ENCODE measurements at places on chromosomes 7 and 10.

- peak; percentile 58 for DNase-seq
Observed at GRCh38 chr10:49115015-49115795, at the start of gene VSTM4. TSS of gene VSTM4 (minus strand) at chr10:49115522. CDS start at chr10:49115485, 37 bp downstream.

DNA sequence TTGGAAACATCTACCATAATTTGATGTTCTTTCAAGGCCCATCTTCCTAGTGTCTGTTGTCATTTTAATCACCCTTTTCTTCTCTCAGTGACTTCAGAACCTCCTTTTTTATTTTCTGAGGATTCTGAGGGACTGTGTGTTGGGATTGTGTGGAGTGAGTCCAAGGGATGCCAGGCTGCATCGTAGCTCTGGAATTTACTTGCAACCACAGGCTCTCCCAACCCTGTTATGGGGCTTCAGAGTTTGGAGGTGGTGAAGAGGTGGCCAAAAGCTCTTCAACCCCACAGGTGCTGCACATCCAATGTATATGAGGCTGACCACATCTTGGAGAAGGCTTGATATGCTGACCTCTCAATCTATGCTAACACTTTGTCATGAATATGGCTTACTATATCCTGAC lies 79.5 kb upstream of the GPR141 start:
- no peak for DNase-seq

DNA sequence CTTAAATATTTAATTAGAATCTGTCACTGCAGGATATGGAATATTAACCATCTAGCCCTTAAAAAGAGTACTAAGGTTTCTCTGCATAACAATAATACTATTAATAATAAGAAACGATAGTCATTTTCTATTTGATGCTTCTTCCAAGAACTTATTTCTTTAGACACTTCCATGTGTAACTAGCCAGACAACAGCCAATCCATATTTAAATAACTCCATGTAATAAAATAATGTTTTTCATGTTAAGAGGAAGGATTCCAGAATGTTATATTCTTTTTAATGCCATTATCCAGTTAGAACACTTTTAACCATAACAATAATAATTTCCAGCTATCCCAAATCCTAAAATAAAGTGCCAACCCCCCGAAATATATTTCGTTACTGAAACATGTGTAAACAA lies 170.1 kb upstream of the WNT16 start:
- no peak for DNase-seq

GRCh38 chr7:112888781-112889180 lies 98.6 kb upstream of the TMEM168 start:
- no peak for DNase-seq

- no peak for DNase-seq
Observed at GRCh38 chr7:31918706-31919393, 151.4 kb downstream of the PDE1C start.

DNA sequence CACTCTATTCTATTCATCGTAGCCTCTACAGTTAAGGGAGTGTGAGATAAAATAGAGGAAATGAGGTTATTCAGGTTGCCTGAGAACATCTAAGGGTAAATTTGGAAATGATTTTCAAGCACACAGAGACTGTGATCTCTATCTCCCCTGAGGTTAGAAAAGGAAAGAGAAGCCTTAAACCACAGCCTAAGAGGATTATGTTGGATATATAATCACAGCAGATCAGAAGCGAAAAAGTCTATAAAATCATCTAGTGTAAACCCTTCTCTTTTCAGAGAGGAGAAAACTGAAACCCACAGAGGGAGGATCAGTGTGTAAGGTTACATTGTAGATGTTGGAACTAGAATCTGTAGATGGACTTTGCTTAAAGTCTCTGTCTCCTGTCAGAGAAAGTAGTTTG lies 90.6 kb upstream of the SEMA3E start:
- no peak for DNase-seq

GRCh38 chr10:84254552-84255478 lies 10.0 kb downstream of the RGR start:
- no peak for DNase-seq

DNA sequence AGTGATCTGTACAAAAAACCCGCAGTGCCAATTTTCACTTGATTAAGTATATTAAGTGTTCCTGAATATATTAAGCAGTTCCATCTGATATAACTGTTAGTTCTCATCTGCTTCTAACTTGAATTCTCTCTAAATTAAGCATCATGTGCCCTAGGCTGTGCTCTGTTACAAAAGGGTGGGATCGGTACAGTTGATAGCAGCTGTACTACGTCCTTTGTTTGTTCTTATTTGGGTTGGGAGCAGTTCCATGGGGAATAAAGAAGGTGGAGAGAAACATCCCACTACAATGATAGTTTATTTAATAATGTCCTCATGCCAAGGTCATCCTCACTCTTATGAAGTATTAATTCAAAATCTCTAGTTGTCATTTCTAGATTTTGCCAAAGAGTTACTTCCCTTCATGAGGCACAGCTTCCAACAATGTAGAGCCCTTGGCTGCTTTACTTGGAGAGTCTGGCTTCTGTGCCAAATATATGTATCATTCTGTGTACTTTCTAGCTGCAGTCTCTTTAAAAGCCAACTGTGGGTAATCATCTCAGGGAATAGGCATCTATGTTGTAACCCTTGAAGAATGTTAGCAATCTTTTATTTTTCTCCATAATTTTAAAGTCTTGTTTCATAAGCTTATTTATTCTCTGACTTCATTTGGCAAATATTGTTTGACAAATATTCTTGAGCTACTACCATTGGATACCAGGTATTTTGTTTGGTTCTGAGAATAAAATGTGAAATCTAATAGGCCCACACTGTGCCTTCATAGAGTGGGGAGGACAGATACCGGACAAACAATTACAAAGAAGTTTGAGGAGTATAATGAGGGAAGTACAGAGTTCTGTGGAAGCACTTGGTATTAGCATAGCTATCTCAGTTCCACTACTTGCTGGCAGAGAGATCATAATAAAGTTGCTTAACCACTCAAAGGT lies 22.4 kb upstream of the AHR start:
- DNase-seq = peak; percentile 94

DNA sequence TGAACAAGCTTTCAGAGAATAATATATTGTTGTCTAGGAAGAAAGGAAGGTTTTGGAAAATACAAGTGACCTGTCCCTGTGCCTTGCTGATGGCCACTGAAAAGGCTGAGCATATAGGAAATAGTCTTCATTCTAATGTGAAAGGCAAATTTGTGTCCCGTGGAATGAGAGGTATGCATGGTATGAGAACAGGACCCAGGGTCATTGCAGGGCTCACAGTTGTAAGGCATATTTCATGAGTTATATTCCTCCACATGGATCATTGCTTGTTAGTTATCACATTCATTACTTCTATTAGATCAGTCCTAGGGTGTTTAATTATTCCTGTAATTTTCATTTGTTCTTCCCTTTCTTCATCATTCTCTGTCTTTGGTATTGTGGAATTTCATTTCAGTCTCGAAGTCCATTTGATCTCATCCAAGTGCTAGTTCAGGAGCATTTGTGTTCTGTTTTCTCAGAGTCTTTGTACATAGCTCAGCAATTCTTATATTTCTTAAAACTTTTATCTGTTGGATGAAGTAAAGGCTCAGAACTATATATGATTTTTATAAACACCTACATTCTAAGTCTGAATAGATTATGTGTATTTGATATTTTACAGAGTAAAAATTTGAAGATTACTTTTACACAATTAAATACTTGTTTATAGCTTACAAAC lies 39.4 kb upstream of the ARHGAP21 start:
- DNase-seq = peak; percentile 73

DNA sequence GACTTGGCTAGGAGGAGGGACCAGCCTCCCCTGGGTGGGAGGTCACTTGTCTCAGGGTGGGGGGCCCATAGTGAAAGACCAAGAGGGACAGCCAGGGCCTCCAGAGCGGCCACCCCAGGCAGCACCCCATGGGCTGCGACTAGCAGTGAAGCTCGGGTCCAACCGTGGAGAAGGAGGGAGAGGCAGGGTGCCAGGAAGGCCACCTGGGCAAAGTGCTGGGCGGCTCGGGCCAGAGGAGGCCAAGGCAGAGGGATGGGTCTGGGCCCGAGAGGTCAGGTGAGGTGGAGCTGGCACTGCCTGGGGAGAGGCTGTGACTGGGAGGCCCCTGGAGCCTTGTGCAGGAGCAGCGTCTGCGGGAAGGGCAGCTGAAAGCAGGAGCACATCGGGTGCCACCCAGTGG lies 41.8 kb downstream of the CLRN3 start:
- no peak for DNase-seq

GRCh38 chr7:151845412-151846205 lies 31.3 kb downstream of the PRKAG2 start:
- DNase-seq = no peak

DNA sequence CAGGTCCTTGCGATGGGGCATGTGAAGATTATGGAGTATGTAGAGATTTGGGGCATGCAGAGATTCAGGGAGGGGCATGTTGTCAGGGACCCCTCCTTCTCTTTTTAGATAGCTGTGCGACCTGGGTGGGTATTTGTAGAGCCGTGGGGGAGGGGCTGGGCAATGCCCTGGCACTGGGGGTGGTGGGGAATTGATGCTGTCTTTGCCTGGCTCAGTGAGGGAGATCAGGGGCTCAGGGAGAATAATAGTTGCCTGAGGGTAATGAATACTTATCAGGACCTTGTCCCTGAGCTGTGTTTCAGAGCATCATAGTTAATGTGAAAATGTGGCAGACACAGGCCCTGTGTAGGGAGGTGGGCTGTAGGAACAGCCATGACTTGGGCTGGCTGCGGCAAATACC lies 3.5 kb downstream of the RAMP3 start:
- DNase-seq = no peak

GRCh38 chr10:116621476-116621875 lies 723 bp downstream of the PNLIPRP2 start:
- DNase-seq = no peak

DNA sequence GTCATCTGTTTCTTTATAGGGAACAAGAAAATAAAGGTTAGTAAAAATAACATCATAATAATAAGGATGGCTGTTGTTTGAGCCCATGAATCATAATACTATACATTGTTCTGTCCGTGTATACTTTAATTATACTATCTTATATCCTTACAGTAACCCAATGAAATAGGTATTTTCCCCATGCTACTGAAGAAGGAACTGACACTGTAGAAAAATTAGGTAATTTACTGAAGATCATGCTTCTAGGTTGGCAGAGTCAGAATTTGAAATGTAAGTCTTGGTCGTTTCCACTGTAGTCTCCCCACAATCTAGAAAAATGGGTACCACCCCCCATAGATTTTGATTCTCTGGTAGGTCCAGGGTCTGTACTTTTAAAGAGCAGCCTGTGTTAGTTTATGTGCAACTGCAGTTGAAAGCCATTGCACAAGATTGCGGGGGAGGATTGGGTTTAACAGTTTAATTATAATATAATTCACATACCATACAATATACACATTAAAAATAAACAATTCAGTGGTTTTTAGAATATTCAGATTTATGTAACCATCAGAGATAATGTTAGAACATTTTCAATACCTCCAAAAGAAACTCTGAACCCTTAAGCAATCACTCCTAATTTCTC lies 47.7 kb downstream of the SHOC2 start:
- no peak for DNase-seq

GRCh38 chr7:3594901-3595300 lies 293.8 kb downstream of the SDK1 start:
- DNase-seq = no peak

DNA sequence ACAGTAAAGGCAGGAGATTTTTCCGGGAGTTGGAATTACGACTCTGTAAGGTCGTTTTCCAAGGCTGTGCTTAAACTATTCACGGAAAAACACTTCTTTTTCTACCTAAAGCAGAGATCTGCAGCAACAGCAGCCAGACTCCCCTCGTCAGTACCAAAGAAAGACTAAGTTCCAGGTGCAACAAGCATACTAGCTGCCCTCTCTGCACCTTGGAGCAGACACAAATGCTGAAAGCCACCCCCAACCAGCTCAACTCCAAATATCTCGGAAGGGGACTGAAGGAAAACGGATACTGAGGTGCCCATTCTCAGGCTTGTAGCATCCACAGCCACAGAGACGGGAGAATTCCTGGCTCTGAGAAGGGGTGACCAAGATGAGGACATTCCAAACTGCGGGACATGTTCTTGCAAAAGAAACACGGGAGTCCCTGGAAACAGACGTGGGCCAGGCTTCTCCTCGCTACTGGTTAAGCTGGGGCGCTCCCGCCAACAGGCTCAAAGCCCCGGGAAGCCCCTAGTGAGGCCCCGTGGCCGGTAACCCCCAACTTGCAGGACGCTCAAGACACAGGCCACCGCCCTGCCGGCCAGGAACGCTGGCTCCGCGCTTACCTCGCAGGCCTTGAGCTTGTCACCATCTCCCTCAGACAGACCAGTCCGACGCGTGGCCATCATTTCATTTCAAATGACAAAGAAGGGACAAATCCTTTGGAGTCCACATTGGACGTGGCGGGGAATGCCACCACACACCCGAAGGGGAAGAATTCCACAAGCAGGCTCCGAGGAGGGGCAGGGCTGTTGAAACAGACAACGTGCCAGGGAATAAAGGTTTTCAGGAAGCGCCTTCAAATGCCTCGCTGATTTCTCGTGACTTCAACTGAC lies 2.2 kb downstream of the ARHGAP21 start:
- DNase-seq = peak; percentile 20

DNA sequence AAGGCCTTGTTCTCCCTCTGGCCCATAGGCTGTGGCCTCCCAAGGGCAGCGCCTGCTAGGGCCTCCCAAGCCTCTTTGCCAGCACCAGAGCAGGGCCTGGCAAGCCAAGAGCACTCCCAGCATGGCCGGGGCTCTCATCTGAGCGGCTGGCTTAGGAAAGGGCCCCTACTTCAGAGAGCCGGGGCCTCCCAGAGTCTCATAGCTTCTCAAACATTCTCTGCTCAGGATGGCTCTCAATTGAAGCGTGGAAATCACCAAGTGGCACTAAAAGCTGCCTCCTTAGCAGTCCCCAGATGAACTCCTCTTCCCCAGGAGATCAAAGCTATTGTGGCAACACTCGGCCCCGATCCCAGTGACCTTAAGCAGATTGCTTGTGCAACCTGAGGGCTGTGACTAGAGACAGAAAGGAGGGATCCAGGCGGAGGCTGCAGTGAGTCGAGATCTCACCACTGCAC lies 69.4 kb downstream of the FAM53B start:
- DNase-seq = no peak

GRCh38 chr7:38020121-38020785 lies 99.8 kb downstream of the EPDR1 start:
- no peak for DNase-seq

DNA sequence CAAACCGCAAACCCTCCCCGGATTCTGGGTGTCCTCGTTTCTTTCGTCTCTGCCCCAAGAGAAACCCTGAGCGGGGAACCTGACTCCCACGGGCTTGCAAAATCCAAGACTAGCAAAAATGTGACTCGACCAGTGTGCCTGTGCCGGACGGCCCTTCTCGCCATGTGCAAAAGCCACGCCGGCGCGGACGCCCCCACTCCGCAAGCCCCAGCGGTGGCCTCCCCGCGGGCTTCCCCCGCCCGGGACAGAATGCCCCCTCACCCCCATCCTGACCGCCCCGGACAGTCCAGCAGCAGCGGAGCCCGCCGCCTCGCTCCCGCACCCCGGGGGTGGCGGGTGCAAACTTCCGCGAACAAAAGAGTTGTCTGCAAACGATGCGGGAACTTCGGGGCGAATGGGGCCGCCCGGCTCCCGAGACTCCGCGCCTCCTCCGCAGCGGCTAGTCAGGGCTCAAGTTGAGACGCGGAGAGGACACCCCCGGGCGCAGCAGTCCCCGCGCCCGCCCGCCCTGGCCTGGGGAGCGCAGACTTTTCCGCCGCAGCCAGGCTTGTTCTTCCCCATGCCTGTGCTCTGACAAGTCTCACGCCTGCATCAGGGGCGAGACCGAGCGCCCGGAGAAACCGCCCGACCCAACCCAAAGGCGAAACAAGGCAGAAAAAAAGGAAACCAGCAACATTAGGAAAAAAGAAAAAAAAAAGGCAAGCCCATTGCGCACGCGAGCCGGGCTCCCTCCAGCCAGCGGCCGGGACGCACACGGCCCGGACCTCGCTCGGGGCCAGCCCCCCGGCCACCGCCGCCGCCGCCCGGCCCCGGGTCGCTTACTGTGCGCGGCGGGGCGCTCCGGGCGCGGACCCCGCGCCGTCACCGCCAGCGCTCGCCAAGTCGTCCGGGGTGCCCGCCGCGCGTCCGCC lies 732 bp downstream of the FAM53B start:
- no peak for DNase-seq
